Stimulated activated CD8-positive, alpha-beta memory T cell treated with anti-CD3 and anti-CD28 coated beads, Interleukin-2, amount 100 ng/mL, for 1 hour (primary cell): ENCODE measurements at places on chromosomes 6 and 20.

DNA sequence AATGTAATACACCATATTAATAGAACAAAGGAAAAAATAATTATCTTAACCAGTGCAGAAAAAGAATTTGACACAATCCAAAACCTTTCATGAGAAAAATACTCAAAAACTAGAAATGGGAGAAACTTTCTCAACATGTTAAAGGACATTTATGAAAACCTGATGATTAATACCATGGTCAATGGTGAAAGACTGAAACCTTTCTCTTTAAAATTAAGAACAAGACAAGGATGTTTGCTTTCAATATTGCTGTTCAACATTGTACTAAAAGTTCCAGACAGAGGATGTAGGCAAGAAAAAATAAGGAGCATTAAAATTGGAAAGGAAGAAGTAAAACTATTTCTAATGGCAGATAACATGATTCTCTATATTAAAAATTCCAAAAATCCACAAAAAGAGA, 981.3 kb upstream of the FLRT3 start:
- DNase-seq: no peak

- DNase-seq: no peak
Measured at GRCh38 chr6:10838794-10839333, 525 bp upstream of the MAK start.

DNA sequence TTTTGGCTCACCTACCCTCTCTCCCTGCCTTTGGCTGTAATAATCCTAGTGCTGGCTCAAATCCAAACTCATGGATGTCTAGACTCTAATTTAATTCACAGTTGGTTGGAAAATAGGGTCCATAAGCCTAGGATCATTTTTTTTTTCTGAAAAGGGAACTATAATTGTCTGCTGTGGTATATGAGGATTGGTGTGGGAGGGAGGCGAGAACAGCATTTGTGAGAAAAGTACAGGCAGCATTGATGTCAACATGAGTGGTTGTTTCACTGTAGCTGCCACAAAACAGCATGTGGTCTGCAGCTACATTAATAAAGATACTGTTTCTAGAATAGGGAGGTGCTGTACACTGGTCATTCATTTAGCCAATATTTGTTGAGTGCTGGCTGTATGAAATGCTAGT, 18.6 kb upstream of the POLR1H start:
- DNase-seq: no peak

DNA sequence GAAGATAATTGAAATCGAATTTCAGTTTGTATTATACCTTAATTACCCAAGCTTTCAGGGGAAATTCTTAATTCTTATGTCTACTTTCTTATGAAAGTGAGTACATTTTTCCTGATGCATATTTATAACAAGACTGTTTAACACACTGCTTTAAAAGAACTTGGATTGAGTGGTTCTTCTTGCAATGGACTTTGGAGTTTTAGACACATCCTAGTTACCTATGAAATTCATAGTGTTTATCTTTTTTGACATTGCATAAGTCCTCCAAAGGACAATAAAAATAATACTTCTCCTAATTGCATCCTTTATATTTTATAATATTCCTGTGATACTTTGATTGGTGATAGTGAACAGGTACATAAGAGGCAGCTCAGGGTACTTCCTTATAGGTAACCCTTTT, 395.6 kb upstream of the FLRT3 start:
- DNase-seq: no peak

DNA sequence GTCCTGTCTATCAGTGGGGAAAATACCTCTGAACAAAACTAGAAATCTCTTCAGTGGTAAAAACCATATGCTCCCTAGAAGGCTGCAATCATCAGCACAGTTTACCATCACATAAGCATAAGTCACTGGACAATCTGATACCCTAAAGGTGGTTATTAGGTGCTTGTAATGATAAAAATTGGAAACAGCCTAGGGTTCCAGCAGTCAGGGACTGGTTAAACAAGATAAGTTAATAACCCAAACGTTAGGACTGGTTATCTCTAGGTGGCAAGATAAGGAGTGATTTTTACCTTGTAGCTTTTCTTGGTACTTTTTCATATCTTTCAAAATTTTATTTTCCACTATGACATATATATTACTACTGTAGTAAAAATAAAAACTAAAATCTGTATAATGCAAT, 11.0 kb downstream of the ECI2 start:
- no peak for DNase-seq

DNA sequence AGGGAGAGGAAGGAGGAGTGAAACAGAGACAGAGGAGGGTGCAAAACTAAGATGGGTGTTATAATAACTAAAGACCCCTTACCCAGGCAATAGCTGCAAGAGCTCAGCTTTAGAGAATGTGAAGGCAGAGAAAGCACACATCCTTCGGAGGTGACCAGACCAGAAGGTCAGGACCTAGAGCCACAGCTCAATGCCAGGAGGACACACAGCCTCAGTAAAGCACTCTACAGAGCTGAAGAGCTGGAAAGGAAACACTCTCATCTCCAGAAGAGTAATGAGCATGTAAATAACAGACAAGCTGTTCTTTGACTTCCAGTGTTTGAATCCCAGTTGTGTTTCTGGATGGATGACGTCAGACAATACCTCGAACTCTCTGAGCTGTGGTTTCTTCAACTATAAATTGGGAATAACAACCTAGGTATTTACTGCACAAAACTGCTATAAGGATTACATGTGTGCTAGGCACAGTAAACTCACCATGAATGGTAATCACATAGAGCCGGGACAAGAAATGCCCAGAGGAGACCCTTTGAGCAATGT, 63.2 kb downstream of the MAP3K5 start:
- no peak for DNase-seq

DNA sequence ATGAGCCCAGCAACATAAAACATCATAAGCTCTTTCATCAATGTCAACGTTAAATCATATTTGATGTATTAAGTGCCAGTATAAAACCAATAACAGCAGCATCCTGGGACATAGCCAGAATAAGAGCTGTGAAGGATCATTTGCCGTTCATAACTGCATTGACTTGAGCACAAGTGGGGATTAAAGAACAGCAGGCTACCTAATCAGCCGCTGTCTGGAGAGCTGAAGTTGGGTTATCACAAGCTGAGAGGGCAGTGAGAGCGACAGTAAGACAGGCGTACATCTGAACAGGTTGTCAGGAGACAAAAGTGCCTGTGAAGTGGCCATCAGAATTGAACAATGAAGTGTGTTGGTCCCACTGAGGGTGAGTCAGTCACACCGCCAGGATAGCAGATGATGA, 269.6 kb downstream of the GRIK2 start:
- no peak for DNase-seq
